ENCODE measurements at places on chromosomes 7 and 10.

GRCh38 chr10:77386838-77387237 is 250.8 kb downstream of the KCNMA1 start:
- DNase-seq = no peak

DNA sequence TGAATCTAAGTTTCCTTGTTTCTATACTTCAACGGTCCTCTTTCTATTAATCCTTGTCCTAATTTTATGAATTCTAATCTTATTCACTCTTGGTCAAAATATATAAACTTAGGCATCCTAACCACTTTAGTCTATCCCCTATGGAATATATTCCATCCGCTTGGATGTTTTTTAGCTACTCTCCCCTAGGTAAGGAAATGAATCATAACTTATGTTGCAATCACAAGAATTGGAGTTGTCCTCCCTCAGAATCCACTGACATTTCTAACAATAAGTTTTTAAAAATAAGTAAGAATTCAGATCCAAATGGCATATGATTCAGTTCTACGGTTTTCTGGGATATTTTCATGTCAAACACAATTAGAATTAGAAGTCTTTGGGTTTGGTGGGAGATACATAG is 1081.6 kb downstream of the SORCS1 start:
- no peak for DNase-seq

GRCh38 chr7:13911909-13912308 is 77.6 kb downstream of the ETV1 start:
- peak; percentile 5 for DNase-seq

- DNase-seq = no peak
These were observed 12.6 kb upstream of the C10orf95 start for GRCh38 chr10:102463983-102464382.

Measured in SHP77 treated with DMSO at 0.1 percent for 48 hours (cell line).